ENCODE measurements at places on chromosomes 5 and 9. TPM values are rescaled to one million over a fixed set of nuclear protein-coding genes. Genes with fewer than 3 reads are reported as not detected.

Gene CCL28
- polyA plus RNA-seq: 2.6 TPM

Gene BAAT
- polyA plus RNA-seq: 0.32 TPM

Gene TARS1
- polyA plus RNA-seq: 147 TPM

Gene CCDC192
- 1.1 TPM for polyA plus RNA-seq

Gene CDKN2A
- not detected for polyA plus RNA-seq

Gene CD14
- 11.5 TPM for polyA plus RNA-seq

Gene TPPP
- polyA plus RNA-seq: 8.4 TPM

Gene LCN12
- polyA plus RNA-seq: 17.8 TPM

Gene ISL1
- polyA plus RNA-seq: not detected

Gene C8G
- polyA plus RNA-seq: 1.4 TPM

Gene GLDC
- polyA plus RNA-seq: 19.0 TPM

Gene SPATA31D4
- polyA plus RNA-seq: not detected

Gene TIMD4
- 0.64 TPM for polyA plus RNA-seq
